Forelimb muscle (tissue), 1 donor: ENCODE measurements at places on chromosomes 3 and 15.

DNA sequence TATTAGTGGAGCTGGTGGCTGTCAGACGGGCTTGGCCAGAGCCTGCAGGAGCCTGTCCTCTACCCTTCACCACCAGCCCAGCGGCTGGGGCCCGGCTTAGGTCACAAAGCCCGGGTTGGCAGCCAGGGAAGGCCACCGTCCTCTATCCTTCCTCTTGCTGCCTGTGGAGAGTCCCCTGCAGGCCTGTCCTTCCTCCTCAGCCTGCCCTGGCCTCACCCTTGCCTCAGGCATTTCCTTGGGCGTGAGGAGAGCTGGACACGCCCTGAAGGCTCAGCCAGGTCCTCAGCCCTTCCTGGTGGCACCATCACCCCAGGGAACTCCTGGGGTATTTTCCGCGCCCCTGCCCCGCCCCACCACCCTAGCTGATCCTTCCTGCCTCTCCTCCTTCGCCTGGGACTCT lies 7.7 kb downstream of the CHAC1 start:
- DNase-seq = no peak

DNA sequence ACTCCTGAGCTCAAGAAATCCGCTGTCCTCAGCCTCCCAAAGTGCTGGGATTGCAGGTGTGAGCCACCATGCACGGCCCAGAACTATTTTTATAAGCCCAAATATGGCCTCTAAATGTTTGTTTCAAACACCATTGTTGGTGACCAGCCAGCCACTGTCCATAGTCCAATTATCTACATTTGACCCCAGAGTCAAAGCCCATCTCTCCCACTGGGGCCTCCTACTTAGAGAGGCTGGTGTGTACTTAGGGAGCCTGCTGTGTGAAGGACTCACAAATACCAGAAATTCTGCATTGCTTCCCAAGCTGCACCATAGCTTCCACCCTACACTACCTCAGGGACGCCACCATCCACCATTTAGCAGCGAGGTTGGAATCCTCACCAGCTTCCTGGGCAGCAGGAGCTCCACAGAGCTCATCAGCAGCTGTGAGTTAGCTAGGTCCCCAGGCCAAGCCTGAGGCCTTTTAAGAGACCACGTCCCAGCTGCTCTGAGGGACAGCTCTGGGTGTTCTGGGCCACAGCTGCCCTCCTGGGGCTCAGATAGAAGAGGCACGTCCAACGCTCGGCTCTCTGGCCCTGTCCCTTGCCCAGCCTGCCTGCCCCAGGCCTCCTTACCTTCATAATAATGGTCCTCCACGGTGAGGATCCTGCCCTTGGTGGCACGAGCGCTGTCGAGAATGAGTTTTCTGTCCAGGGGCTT lies 29.5 kb downstream of the TKT start:
- DNase-seq = no peak

DNA sequence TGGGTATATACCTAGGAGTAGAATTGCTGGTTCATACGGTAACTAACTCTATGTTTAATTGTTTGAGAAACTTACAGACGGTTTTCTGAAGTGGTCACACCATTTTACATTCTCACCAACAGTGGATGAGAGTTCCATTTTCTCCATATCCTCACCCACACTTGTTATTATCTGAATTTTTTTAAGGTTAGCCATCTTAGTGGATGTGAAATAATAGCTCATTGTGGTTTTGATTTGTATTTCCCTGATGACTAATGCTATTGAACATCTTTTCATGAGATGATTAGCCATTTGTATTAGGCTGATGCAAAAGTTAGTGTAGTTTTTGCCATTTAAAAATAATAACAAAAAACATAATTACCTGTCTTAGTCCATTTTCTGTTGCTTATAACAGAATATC lies 18.6 kb downstream of the CSTA start:
- DNase-seq = no peak

DNA sequence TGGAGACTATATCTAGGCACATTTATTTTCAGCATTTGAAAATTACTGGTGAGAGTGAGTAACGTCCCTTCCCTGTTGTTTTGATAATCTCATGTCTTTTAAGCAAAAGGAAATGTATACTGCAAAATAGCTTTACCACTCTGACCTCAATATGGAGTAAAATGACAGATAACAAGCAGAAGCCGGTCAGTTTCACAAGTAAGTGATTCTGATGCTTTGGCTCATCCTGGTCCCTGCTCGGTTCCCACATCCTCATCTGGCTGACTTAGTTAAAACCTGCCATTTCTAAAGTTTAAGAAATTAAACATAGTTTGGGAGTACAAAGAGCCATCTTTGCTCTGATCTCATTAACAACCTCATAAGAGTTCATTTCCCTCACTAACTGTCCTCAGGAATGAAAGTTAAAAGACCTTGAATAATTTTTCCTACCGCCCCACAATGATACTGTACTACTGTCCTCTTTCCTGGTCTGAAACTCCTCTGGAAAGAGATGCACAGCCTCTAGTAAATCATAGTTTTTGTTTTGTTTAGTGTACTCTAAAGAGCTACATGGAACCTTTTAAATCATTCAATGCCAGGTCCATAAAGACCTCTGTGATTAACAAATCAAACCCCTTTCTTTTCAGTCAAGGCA lies 72.3 kb upstream of the ICE2 start:
- DNase-seq = no peak

GRCh38 chr15:62782896-62783295 lies 259.7 kb upstream of the TPM1 start:
- DNase-seq = no peak

GRCh38 chr3:29427266-29428103 lies 146.6 kb downstream of the RBMS3 start:
- no peak for DNase-seq

GRCh38 chr15:53437985-53438841 lies 321.2 kb downstream of the WDR72 start:
- no peak for DNase-seq

DNA sequence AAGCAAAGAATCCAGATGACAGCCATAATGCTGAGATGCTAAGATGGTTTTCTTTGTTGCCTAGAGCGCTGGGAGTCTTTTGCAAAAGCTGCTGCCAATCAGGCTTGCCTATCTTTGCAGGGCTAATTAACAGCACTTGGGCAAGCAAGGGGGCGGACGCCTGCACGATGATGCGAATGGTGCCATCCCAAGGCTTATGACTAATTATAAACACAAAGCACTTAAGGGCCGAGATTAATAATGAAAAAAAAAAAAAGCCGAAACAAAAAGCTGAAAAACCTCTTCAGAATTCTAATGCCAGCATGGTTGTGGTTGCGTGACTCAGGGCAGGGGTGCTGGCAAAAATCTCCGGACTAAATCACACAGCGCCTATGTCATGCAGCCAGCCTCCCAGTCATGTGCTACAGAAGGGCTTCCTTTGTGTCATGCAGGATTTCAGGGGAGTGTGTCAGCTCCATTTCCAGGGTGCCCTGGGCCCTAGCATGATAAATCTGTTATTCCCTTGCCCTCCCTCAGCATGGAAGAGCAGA lies 185.0 kb upstream of the ANKRD28 start:
- no peak for DNase-seq

DNA sequence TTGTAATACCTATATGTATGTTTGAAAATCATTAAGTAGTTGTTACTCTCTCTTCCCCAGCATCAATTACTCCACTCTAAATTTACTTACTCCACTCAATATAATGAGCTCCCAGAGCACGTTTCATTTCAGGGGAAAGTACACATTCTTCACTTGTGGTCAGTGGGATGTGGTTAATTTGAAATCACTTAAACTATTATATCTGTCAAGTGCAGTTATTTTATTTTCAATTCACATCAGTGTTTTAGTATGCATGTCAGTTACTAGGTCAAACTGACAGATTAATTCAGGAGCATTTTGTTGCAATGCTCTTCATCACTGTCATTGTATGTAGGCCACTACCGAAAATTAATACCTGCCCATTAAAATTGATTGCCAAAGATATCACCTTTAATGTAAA lies 376.1 kb downstream of the ZIC4 start:
- no peak for DNase-seq

- DNase-seq = no peak
Measured at GRCh38 chr3:189898559-189899153, 222.0 kb downstream of the P3H2 start.

DNA sequence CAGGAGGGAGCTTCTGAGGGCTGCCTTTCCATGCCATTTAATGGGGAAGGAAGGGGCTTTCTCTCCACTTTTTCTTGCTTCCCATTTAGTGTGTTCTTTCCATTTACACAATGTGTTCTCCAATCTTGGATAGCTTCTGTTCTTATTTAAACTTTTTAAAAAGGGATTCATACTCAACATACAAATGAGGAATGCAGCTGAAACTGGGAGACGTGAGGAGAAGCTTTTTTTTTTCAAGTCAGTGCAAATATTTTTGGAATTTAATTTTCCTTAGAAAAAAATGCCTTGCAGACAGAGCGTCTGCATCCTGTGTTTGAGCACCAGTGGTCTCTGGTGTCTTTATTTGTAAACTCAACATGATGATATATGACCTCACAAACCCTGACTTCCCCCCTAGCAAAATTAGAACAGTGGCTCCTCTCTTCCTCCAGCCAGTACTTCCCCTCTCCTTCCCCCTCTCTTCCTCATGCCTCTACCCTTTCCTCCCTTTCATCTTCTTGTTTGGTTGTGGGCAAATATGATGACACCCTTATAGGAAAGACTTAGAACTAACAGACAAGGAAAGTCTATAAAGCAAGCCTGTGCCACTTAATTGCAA lies 48.1 kb upstream of the PCSK6 start:
- DNase-seq = no peak

- DNase-seq = no peak
Measured at GRCh38 chr15:64574301-64575017, 114.1 kb downstream of the ZNF609 start.

DNA sequence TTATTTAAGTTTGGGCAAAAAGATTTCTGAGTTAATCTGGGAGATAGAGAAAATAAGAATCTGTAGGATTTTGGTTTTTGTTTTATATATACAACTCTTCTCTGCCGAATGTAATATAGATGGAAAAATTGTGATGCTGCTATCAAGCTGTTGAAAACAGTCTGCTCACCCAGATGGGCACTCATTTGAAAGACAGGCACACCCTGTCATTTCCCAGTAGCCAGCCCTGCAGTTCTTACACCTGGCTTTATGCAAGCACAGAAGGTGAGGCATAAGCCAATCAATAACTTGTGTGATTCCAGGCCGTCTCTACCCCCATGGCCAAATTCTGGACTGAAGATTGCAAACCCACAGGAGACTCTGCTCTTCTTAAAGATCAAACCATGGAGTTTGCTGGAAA lies 27.1 kb upstream of the PTX3 start:
- DNase-seq = no peak

GRCh38 chr3:47594792-47595191 lies 16.1 kb upstream of the CSPG5 start:
- no peak for DNase-seq

DNA sequence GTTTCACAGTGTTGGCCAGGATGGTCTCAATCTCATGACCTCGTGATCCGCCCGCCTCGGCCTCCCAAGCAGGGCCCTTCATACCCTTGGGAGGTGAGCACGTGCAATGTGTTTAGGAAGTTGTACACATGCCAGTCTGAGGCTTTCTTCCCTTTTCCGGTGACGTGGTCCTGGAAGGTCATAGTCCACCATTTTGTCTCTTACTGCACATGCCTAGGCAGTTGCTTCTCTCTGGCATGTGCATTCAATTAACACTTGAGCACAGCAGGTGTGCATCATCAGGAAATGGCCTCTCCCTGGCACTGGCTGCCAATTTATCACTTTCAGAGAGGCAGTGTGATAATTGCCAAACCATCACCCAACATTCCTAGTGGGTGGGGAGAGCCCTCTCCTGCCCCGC lies 21.7 kb upstream of the SELENOK start:
- DNase-seq = no peak

GRCh38 chr3:176570992-176571391 lies 626.3 kb downstream of the TBL1XR1 start:
- DNase-seq = no peak

DNA sequence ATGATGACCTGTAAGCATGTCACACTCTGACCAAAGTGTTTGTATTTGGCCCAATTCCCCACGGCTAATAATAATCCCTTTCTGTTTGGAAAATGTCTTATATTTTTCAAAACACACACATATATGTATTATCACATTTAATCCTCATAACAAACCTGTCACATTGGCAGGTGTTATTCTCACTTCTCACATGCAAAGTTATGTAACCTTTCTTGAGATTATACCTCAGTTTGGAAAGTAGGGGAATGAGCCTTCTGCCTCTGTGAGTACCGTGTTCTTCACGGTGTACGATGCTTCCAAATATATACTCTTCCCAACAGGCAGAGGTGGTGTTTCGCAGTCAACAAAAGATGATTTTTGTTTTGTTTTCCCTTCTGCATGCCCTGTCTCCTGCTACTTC lies 205.6 kb downstream of the TP63 start:
- no peak for DNase-seq

- no peak for DNase-seq
Measured at GRCh38 chr3:88311826-88312225, 162.1 kb downstream of the C3orf38 start.

DNA sequence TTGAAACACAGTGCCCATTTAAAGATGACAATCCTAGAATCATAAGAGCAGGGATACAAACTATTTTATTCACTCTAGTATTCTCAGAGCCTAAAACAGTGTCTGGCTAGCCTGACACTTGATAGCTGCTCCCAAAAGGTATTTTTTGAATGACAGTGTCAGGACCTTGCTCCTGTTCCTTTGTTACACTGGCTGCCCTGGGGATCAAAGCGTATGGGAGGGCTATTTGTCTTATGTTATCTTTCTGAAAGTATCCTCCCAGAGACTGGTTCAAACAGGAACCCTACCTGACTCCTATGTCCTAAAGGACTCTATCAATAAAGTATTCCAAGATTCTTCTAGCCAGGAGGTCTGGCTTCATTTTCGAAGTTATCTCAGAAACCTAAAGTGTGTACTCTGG lies 621.4 kb downstream of the FHIT start:
- DNase-seq = no peak

- no peak for DNase-seq
Measured at GRCh38 chr15:97081666-97082226, 751.2 kb downstream of the NR2F2 start.

DNA sequence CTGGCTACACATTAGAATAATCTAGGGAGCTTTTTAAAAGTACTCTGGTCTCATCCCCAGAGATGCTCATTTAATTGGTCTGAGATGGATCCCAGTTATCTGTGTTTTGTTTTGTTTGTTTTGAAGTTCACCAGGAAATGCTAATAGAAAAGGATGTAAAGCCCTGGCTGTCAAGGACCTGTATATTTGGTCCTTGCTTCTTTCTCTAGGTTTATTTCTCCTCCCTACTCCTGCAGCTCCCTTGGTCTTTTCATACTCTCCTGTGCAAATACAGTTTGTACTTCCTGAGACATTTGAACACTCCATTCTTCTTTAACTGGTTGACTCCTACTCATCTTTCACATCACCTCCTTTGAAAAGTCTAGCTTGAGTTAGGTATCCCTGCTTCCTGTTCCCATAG lies 3.3 kb downstream of the PIK3CA start:
- no peak for DNase-seq

DNA sequence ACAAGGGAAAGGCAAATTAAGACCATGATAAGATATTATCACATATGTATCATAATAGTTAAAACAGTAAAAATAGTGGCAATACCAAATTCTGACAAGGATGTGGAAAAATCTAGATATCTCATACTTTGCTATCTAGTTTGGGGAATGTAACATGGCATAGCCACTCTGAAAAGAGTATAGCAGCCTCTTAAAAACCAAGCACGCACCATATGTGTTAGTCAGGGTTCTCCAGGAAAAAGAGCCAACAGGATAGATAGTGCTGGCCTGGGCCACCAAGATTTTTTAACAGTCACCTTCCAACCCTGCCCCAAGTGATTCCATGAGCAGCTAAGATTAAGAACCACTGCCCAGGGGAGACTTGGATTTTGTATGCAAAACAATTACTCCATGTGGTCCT lies 48.5 kb upstream of the XCR1 start:
- DNase-seq = no peak
